Activated gamma-delta T cell treated with Interleukin-2 at 50 U/mL for 16 hours (primary cell): ENCODE measurements at places on chromosomes 1 and 21.

DNA sequence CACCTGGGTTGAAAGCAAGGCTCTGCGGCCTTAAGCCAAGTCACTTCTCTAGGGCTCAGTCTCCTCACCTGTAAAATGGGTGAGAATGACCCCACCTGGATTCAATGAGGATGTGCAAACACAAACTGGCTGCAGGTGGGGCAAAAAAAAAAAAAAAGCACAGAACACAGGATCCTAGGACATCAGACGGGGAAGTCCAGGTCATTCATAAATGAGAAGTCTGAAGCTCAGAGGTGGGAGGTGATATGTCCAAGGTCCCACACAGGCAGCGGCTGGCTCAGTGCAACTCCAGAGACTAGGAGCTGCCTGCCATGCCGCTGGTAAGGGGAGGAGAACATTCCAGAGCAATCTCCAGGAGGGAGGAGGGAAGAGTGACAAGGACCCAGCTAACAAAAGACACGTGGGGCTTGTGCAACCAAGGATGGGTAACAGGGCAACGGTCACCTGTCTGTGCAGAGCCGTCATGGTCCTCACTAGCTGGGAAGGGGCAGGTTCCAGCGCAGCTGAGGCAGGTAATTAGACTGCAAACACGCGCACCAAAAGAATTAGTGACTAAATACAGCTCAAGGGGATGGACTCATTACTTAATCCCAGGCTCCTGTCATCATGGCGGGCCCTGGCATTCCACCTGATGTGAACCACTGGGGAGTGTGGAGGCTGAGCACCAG lies 19.5 kb downstream of the IFFO2 start:
- DNase-seq: no peak

- no peak for DNase-seq
Measured at GRCh38 chr1:66323958-66324625, 209.9 kb upstream of the SGIP1 start.

DNA sequence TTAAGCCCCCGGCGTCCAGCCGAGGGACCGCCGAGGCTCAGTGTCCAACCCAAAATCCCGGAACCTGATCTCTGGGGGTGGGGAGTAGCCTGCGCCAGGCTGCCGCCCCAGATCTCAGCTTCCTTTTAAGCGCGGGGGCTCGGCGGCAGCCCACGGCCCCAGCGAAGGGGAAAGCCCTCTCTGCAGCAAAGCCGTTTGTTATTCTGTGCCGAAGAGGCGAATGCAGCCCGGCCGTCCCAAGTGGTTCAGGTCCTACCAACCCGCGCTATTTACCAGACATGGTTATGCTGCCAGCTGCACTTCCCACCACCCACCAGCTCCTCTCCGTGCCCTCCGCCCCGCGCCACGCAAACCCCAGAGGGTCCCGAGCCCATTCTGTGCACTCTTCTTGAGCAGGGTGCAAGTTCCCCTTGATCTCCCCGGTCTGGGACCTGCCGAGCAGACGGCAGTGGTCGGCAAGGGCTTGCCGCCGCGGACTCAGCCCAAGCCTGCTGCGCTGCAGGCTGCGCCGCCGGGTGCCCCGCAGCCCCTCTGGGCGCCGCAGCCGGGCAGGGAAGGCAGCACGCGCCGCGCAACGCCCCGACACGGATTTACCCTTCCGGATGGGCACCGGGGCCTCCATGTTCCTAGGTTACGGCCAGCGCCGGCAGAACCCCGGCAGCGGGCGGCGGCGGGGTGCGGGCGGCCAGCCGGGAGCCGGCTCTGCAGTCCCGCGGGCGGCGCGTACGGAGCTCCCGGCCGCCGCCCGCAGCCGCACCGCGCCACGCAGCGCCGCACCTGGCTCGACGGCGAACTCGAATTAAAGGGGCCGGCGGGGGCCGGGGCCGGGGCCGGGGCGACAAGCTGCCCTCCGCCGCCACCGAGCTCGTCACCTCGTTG lies 738 bp upstream of the KCNA2 start:
- no peak for DNase-seq

DNA sequence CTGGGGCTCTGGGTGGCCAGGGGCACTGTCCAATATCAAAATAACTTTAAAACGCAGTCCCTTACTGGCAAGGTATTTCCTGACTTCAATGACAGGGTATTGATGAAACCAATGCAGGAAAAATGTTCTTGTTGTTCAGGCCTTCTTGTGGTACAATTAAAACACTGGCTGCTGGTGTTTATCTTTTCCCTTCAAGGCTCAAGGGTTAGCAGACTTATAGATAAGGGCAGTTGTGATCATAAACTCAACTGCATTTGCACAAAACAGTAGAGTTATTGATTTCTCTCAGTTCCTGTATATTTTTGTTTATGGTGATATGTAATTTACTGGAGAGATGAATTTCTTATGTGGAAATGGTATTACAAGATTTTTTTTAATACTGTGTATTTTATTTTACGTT lies 2.7 kb upstream of the CD84 start:
- DNase-seq: no peak

GRCh38 chr1:31798433-31799195 lies 17.2 kb downstream of the SPOCD1 start:
- DNase-seq: no peak

DNA sequence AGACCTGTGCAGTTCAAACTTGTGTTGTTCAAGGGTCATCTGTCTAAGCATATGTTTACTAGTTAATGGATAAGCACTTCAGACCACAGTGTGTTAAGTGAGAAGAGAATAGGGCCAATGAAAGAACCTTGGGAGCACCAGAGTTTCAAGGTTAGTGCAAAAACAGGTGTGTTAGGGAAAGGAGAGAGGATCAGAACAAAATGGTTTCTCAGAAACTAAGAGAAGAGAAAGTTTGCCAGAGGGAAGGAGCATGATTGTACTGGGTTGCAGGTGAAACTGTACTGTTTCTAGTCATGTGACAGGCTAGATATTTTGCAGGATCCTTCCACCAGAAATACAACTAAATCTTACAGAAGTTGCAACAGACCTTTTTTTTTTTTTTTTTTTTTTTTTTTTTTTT lies 23.3 kb downstream of the RPRD2 start:
- no peak for DNase-seq

DNA sequence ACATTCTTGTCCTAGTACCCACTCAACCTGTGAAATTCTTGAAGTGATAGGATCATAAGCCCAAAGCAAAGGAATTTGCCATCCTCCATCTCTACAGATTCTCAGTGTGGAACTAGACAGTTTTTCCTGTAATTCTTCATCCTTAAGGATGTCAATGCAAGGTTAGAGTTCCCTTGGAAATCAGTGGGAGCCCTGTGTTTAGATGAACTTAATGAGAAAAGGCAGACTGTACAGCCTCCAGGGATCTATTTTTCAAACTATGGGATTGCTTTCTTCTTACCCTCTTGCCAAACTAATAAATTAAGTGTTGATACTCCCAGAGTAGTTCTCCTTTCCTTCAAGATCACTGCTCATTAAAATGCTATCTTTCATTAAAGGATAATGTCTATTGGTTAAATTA lies 78.1 kb upstream of the OLFM3 start:
- DNase-seq: no peak

DNA sequence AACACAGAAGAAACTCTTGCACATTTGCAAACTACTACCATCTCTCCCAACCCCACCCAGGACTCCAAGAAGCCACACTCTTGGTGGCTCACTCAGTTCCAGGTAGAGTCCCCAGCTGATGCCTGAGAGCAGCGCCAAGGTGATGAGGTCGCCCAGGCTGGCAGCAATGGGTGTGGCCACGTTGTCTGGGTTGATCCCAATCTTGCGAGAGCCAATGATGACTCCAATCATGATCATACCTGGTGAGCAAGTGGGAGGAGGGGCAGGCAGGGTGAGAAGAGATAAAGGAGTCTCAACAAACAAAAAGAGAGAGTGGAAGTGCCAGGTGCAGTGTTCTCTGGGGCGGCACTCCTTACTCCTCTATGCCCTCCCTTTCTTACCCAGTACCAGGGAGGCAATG lies 14.4 kb downstream of the SLC41A1 start:
- DNase-seq: no peak

GRCh38 chr1:192702212-192702902 lies 66.4 kb downstream of the RGS13 start:
- no peak for DNase-seq

DNA sequence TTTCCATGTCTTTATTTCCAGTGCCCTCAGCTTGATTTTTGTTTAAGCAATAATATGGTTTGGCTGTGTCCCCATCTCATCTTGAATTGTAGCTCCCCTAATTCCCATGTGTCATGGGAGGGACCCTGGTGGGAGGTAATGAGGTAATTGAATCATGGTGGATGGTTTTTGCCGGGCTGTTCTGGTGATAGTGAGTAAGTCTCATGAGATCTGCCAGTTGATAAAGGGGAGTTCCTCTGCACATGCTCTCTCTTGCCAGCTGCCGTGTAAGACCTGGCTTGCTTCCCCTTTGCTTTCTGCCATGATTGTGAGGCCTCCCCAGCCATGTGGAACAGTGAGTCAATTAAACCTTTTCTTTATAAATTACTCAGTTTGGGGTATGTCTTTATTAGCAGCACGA lies 559.6 kb upstream of the ADAMTS5 start:
- DNase-seq: no peak

DNA sequence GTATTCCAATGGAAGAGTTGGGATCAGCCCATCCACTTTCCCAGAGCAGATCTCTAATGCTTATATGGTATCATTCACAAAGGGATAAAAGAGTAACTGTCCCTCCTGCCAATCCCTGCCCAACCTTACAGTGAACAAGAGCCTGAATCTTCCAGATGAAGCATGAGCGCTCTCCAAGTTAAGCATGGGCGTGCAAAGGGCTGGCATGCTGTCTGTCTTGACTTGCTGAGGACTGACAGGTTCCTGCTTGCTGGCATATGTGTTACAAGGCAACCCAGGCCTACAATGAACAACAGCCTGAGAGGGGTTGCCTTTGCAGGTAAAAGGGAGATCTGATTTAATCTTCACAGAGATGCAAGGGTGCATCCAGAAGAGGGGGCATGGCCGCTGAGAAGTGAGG lies 155.6 kb upstream of the SOD1 start:
- no peak for DNase-seq

DNA sequence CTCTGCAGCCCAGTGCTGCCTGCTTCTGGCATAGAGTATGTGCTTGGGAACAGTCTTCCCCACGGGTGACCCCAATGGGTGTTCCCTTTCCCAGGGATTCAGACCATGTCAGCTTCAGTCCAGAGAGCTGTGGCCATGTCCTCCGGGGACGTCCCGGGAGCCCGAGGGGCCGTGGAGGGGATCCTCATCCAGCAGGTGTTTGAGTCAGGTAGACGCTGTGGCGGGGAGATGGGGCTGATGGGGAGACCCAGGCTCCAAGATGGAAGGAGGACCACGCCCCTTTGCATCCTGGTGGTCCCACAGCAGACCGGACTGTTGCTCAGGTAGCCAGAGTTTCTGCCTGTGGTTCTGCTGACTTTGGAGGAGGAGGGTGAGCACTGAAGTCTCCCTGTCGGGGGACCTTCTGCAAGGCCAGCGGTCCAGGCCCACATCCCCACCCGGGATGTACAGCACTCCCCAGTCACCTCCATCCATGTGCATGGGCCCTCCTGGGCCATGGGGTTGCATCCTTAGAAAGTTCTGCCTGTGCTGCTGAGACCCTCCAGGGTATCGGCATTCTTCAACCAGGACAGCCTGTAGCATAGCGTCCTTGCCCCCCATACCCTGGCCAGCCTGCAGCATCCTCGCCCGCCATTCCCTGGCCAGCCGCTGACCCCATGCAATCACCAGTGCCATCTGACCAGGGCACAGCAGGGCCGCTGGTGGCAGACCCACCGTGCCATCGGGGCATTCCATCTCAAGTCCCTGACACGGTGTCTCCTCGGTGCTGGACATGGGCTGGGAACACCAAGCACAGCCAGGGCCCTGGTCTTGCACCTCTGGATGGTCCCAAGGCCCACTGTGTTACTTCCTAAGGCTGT lies 2.8 kb downstream of the AIRE start:
- DNase-seq: no peak

DNA sequence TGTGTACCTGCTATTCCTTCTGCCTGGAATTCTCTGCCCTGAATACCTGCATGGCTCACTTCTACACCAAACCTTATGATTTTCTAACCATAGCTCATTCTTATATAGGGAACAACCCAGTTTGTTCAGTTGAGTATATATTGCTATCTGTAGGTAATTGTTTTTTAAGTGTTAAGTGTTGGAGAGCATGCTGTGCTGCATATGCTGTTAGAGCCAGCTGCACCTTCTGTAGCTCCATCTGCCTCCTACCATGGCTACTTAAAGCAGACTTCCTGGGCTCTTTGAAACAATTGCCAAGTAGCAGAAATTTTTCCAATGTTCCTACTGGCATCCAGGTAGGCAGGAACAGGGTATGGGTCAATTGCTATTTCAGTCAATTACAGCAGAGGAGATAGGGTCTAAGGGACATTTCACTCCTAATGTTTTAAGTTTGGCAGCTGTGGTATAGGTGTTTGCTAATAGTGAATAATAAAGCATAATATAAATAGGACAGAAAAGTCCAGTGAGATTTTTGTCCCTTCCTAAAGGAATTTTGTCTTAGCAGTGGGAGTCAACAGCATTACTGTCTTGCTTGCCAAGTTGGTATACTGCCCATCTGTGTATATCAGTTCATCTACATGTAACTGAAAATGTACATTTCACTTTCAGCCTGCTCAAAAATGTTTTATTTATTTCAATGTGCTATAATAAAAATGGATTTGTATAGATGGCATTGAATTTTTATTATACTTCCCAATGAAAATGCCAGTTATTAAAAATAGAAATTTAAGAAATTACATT lies 34.0 kb upstream of the C1orf115 start:
- no peak for DNase-seq
